ENCODE measurements at places on chromosomes 3 and 15.

- no peak for DNase-seq
Measured at GRCh38 chr3:195185583-195185982, 85.4 kb downstream of the XXYLT1 start.

- DNase-seq = no peak
Measured at GRCh38 chr3:94734206-94734605, 671.3 kb downstream of the NSUN3 start.

DNA sequence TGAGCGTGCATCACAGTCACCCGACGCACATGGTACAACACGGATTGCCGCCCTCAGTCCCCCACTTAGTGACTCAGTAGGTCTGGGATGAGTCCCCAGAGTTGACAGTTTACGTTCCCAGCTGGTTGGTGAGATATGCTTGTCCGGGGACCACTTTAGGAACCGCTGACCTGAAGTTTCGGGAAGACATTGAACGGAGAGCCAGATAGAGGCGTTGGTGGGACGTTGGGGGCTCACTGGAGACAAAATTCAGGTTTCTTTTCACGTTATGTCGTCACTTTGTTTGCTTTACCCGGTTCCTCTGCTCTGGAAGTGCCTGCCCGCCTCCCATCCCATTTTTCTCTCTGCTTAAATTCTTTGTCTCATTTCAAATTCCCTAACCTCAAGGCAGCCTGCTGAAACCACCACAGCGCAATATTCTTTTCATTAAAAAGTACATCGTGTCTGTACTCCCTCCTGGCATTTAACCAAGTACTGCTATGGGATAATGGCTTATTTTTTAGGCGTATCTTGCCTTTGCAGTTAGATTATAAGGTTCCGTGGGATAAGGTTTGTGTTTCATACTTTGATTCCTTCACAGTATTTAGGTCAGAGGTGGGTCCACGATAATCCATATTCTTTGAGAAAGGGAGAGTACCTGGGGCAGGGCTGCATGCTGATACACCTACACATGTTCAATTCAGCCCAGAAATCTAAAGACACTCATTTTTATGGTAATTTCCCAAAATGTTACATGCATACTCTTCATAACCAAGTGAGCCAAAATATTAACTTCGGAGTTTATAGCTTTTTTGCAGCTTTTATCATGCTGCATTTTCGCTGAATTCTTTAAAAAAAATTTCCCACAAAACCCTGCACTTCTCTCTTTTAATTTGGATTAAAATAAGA lies 921 bp downstream of the LMLN start:
- no peak for DNase-seq

GRCh38 chr15:59174835-59175831 lies 31.5 kb upstream of the LDHAL6B start:
- peak; percentile 79 for DNase-seq

DNA sequence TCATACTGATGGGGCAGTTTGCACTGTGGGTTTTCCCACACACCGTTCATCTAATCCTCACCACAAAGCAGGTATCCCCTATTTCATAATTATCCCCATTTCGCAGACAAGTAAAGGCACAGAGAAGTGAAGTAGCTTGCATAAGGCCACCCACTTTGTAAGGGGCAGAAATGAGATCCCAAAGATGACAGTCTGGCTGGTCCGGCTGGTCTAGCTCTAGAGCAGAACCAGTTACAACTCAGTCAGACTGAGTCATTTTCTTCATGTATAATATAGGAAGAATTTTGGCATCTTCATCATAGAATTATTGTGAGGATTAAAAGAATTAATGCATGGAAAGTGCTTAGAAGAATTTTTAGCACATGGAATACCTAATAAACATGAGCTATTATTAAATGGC lies 10.6 kb downstream of the RBP1 start:
- no peak for DNase-seq

GRCh38 chr3:50133283-50133615 lies 21.9 kb upstream of the SEMA3F start:
- DNase-seq = no peak

DNA sequence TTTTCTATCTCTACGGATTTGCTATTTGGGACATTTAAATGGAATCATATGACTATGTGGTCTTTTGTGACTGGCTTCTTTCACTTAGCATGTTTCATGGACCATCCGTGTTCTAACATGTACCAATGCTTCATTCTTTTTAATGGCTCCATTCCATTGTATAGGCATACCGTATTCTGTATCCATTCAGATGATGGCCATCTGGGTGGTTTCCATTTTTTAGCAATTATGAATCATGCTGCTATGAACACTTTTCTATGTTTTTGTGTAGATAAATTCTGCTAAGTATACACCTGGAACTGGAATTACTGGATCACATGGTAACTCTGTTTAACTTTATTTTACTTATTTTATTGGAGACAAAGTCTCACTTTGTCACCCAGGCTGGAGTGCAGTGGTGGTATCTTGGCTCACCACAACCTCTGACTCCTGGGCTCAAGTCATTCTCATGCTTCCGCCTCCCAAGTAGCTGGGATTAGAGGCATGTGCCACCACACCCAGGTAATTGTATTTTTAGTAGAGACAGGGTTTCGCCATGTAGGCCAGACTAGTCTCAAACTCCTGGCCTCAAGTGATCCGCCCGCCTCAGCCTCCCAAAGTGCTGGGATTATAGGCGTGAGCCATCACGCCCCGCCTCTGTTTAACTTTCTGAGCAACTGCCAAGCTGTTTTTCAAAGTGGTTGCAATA lies 13.4 kb downstream of the UBP1 start:
- no peak for DNase-seq

- DNase-seq = no peak
Measured at GRCh38 chr3:38397320-38397719, 50.7 kb downstream of the XYLB start.

GRCh38 chr15:38668898-38669391 lies 104.3 kb upstream of the RASGRP1 start:
- no peak for DNase-seq

GRCh38 chr3:107826727-107827126 lies 264.1 kb downstream of the CD47 start:
- DNase-seq = no peak

GRCh38 chr3:42443292-42443691 lies 32.9 kb upstream of the LYZL4 start:
- no peak for DNase-seq

GRCh38 chr15:67331676-67332075 lies 77.1 kb downstream of the IQCH start:
- no peak for DNase-seq

- no peak for DNase-seq
Measured at GRCh38 chr15:100770661-100771584, 108.7 kb upstream of the ALDH1A3 start.

GRCh38 chr3:149480326-149481017 lies 6.0 kb downstream of the TM4SF4 start:
- no peak for DNase-seq

DNA sequence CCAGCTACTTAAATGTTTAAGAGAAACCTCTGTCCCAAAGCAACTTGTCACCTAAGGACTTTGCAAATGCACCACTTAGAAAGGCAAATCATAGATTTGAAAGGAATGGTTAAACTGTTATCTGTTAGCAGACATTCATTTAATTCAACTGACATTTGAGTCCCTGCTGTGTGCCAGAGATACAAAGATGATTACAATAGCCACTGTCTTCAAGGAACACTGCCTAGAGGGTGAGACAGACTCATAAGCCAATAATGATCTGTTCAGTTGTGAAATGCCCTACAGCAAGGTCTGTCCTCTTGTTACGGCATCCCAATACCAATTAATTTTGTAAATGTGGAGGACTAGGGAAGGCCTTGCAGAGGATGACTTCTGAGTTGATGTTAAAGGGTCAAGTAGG lies 113.1 kb downstream of the ATG7 start:
- no peak for DNase-seq

- no peak for DNase-seq
Measured at GRCh38 chr15:52856286-52856685, 66.2 kb upstream of the ONECUT1 start.

DNA sequence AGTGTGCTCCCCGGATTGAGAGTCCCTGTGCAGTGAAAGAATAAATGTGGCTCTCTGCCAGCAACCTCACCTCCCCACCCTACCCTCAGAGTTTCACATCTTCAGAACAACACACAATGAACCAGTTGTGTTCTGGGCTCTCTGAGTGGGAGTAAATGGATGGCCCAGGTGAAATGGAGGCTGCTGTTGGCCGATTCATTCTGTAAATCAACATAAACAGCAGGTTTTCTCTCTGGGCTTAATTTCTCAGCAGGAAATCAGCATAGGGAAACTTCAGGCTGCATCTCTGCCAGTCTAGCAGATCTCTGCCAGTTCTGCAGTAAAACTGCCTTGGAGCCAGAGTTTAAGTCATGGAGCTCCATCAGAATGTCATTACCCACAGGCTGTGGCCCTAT lies 54.6 kb upstream of the FURIN start:
- no peak for DNase-seq

DNA sequence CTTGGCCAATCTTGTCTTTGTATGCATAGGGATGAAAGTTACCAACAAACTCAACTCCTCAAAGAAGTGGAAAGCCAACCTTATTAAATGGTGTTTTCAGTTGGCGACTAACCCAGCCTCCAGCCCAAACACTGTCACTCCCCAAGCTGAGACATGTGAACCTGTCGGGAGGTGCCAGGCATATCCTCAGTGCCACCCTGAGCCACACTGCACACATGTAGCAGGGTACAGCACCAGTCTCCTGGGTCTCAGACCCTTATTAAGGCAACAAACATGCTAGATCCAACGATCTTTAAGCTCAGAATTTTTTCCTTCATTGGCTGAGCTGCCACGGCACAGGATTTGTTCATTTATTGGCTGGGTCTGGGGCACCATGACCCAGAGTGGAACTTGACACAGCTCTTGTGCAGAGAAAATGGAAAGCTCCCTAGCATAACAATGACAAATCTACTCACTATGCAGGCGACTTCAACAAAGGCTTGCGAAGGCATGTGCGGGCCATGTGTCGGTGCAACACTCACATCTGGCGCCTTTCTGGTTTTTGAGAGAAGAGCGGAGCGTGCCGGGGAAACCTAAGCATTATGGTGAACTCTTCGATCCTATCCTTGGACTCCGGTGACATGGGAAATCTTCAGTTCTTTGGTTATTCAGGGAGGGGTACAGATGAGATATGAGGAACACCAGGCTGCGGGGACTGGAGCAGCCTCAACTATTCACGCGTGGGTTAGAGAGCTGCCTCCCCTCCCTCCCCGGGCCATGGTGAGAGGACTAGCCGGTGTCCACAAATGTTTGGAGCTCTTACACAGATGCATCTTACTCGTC lies 190.1 kb downstream of the FAM43A start:
- no peak for DNase-seq

- no peak for DNase-seq
Measured at GRCh38 chr3:143302638-143303171, 183.1 kb downstream of the CHST2 start.

GRCh38 chr3:190983875-190984274 lies 121.4 kb upstream of the GMNC start:
- no peak for DNase-seq

DNA sequence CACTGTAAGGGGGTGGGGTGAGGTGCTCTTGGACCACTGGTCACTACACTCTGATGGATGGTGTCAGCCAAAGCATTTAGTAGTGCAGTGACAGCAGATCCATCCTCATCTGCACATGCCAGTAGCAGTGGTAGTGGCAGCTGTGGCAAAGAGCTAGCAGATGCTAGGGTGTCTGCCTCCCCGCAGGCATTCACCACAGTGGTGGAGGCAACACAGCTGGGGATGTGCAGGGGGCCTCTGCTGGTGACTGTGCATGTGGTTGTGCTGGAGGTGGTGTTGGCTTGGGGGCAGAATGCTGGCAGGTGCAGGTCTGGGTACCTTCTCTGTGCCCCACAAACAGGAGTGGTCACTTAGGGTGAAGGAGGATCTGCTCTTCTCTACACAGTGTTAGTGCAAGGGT lies 19.4 kb upstream of the DCUN1D1 start:
- no peak for DNase-seq

DNA sequence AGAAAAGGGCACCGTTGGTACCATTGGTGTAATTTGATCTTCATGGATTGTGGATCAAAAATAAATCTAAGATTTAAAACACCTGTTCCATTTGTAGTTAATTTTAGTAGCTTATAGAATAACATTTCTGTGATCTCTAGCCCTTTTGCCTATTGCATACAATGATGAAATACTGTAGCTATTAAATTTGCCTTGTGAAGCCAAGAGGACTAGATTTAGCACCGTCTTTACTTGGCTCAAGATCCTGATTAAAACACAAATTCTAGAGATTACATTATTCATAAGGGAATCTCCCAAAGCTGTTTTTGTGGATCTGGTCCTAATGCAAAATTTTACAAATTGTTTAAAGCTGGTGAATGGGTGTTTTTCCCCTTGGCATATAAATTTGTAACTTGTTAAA lies 8.2 kb downstream of the TBC1D23 start:
- DNase-seq = no peak

GRCh38 chr3:30458376-30459171 lies 147.8 kb upstream of the TGFBR2 start:
- no peak for DNase-seq

DNA sequence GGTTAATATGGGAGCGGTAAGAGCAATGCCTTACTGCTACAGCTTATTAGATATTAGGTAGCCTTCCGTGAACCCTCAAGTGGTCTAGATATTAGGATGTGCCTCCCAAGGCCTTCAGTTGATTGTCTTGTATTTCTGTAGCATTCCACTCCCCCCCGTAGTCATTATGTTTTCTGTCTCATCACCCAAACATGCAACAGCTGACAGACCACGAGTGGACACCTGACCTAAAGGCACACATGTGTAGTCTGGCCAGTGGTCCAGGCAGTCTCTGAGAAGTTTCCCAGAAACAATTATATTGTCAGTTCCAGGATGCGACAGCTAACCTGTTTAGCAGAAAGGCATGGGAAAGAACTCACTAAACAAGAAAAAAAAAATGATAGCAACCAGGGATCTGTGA lies 1000.9 kb downstream of the AGBL1 start:
- no peak for DNase-seq

- DNase-seq = no peak
Measured at GRCh38 chr15:89495638-89496145, 691 bp downstream of the RHCG start.

DNA sequence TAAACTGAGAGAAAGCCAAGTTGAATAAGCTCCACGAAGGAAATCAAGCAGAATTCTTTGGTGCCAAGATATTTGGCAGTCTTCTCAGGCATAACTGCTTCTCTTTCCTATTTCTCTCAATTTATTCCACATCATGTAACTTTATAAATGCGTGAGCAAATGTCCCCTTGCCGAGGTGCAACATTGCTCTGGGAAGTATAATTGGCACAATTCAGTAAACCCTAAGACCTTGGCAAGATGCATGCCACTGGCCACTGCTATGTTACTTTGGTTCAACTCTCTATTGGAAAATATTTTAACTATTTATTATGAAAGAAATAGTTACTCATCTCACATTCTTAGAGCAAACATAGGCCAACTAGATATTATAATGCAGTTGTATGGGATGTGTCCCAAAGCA lies 170.2 kb downstream of the SUCNR1 start:
- no peak for DNase-seq

- no peak for DNase-seq
Measured at GRCh38 chr3:100875239-100875638, 118.0 kb downstream of the ABI3BP start.
